ENCODE measurements at places on chromosomes 3 and 15. TPM values are rescaled to one million over a fixed set of nuclear protein-coding genes. Genes with fewer than 3 reads are reported as not detected.

LMAN1L gene
- total RNA-seq, result not detected

COL6A5 gene
- total RNA-seq, result not detected

CLEC3B gene
- total RNA-seq, result 202 TPM

LRRC2 gene
- 0.42 TPM for total RNA-seq

FAM81A gene
- total RNA-seq, result 0.14 TPM

IQCF5 gene
- not detected for total RNA-seq

LRRC49 gene
- total RNA-seq, result 9.4 TPM

LMLN gene
- total RNA-seq, result 1.2 TPM

PLSCR2 gene
- total RNA-seq, result not detected

HRG gene
- total RNA-seq, result not detected

TRPM1 gene
- total RNA-seq, result not detected

MBNL1 gene
- 783 TPM for total RNA-seq

NRROS gene
- total RNA-seq, result 17.9 TPM

SLC28A1 gene
- 0.41 TPM for total RNA-seq

UBE3A gene
- total RNA-seq, result 39.5 TPM

MKRN3 gene
- 6.8 TPM for total RNA-seq

STAC gene
- 62.3 TPM for total RNA-seq

PRTG gene
- total RNA-seq, result 3.0 TPM

IREB2 gene
- total RNA-seq, result 16.5 TPM

TIMP4 gene
- 56.7 TPM for total RNA-seq

CNTN4 gene
- 103 TPM for total RNA-seq

SNX22 gene
- 0.28 TPM for total RNA-seq

Measured in thoracic aorta (tissue), 2 donors.